ENCODE measurements at places on chromosomes 4 and X.

GRCh38 chr4:8163026-8163425 is 4.4 kb upstream of the ABLIM2 start:
- DNase-seq = no peak

- no peak for DNase-seq
Measured at GRCh38 chrX:63526863-63527262, 175.7 kb upstream of the SPIN4 start.

GRCh38 chr4:121217351-121217750 is 53.2 kb upstream of the TNIP3 start:
- peak; percentile 77 for DNase-seq

DNA sequence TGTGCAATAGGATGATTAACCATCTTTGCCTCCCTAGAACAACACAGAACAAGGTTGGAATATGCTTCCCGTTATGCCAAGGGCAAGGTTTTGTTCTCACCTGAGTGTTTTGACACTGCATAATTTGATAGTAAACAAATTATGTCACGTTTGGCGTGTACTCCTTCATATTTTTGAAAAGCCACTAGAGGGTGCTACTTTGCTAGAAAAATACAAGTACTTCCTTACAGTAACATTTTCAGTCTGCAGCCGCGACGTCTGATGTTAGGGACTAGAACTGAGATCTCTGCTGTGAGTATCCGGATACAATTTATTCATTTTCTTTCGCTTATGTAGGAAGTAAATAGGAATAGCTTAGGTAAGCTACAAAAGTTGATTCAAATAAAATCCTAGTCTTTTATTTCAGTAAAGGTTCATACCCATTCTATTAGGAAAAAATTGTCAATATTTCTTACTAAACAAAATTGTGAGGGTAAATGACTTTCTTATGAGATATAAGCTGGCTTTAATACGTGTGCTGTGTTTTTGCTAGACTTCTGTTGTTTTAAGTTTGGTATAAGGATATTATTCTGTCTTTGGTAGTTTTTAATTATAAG is 181.1 kb upstream of the WDFY3 start:
- DNase-seq = peak; percentile 53

DNA sequence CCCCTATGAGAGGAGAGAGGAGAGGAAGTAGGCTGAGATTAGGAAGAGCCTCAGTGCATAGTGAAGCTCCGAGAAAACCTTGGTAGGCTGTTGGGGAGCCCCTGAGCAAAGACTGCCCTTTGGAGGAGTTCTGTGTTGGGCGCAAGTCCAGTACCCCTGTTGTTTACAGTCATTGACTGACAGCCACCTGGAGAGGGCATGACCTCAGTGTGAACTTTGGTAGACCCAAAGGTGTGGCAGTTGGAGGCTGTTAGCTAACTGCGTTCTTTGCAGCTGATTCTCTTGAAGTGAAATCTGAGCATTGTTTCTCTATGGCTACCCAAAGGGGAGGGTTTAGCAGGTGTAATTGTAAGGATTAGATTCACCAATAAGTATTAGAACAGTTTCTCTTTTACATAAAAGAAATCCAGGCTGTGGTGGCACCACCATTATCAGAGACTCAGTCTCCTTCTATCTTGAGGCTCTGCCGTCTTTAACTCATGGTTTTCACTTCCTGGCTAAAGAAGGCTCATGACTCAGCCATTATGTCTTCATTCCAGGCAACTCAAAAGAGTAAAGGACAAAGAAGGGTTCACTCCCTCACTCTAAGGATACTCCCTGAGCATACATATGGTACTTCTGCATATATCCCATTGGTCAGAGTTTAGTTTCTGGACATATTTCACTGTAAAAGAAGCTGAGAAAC is 33.4 kb downstream of the ANXA3 start:
- no peak for DNase-seq

GRCh38 chr4:20532871-20533870 is 167.1 kb upstream of the PACRGL start:
- DNase-seq = peak; percentile 44

GRCh38 chr4:171962110-171962509 is 148.9 kb downstream of the GALNTL6 start:
- no peak for DNase-seq

Measured in right lung (tissue), 10 donors.